ENCODE measurements at places on chromosomes 2 and 18.

DNA sequence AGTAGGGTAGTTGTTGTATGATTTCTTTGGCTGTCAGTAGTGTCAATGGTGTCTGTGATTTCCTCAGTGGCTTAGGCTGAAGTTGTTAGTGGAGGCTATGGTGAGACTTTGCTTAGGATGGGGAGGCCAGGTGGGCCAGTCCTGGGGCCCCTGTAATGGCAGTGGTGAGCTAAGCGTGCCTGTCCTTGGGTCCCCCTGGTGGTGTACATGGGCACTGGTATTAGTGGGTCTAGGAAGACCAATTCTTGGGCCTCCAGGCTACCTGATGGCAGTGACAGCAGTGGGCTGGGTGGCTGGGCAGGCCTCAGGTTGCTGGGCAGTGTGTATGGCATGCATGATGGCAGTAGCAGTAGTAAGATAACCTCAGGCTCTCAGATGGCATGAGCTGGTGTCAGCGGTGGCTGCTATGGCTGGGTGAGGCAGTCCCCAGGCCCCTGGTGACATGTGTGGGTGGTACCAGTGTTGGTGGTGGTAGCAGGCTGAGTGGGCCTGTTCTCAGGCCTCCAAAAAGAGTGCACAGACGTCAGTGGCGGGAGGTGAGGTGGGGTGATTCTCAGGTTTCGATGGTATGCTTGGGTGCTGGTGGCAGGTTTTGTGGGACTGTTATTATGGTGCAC, 103.2 kb downstream of the KLHL14 start:
- DNase-seq, result no peak

GRCh38 chr2:44051593-44052347, 56.0 kb upstream of the LRPPRC start:
- DNase-seq, result no peak

- DNase-seq, result no peak
Observed at GRCh38 chr2:85994421-85994777, 105.6 kb upstream of the ST3GAL5 start.

GRCh38 chr2:208669394-208669793, 262.8 kb downstream of the PTH2R start:
- DNase-seq, result no peak

DNA sequence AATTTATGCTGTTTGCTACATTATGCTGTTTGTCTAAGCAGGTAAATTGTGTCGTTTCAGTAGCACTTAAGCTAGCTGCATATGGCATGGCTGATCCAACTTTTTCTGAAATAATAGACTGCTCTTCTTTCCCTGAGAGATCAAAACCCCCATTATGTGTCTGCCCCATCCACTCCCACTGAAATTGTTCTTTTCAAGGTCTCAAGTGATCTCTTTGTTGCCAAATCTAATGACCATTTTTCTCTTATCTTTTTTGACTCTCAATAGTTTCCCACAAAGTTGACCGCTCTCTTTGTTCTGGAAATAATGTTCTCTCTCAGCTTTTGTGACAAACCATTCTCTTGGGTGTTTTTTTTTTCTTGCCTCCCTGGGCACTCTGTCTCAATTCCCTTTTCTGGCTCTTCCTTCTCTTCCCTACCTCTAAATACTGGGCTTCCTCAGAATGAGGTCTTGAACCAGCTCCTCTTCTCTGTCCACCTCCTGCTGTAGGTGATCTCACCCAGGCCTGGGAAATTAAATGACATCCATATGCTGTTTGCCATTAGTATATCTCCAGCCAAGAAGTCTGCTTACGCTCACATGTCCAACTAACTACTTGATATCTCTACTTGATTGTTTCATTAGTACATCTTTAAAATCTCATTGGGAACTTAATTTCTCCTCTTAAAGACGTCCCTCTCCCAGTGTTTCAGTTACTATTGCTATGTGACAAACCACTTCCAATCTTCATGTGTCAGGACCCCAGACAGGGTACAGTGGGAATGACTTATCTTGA, 107.3 kb upstream of the TLK1 start:
- DNase-seq, result no peak

DNA sequence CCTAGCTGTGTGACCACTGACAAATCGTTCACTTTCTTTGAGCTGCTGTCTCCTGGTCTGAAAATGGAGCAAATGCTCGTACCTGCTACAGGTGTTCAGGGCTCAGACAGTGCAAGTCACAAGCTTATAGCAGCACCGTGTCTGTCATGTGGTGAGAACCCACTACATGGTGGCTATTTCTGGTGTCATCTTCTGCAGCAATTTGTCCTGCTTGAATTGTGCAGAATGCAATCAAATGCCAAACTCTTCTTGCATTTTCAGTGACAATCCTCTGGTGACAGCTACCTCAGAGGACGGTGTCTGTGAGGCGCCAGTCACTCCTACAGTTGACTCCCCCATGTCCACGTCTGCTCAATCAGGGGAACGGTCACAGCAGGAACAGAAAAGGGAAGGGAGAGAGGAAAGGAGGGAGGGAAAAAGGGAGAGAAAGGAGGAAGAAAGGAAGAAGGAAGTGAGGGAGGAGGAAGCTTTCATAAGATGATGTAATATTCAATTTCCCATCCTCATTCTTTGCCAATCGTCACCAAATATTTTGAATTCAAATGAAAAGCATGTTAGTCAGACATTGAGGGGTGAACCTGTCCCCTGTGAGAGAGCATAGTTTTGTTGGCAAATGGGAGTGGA, 122.2 kb downstream of the BCL2 start:
- DNase-seq, result no peak

DNA sequence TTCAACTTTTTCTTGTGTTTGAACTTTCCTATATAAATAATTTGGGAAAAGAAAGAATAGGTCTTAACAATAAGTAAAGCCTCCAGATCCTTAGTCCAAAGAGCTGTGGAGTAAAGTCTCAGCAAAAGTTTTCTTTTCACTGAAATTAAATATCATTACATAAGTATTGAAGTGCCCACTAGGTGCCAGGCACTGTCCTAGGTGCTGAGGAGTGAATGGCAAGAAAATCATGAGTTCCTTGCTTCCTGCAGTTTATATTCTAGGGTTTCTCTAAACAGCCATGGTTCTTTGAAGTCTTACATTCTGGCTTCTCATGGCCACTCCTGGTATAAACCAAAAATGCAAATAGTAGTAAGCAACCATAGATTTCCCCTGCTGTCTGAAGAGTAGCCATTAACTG, 59.7 kb downstream of the SPP2 start:
- no peak for DNase-seq

- DNase-seq, result peak; percentile 89
Observed at GRCh38 chr2:174778085-174778981, 14.1 kb upstream of the CHRNA1 start.

GRCh38 chr2:235779444-235779896, 285.6 kb downstream of the AGAP1 start:
- peak; percentile 77 for DNase-seq

DNA sequence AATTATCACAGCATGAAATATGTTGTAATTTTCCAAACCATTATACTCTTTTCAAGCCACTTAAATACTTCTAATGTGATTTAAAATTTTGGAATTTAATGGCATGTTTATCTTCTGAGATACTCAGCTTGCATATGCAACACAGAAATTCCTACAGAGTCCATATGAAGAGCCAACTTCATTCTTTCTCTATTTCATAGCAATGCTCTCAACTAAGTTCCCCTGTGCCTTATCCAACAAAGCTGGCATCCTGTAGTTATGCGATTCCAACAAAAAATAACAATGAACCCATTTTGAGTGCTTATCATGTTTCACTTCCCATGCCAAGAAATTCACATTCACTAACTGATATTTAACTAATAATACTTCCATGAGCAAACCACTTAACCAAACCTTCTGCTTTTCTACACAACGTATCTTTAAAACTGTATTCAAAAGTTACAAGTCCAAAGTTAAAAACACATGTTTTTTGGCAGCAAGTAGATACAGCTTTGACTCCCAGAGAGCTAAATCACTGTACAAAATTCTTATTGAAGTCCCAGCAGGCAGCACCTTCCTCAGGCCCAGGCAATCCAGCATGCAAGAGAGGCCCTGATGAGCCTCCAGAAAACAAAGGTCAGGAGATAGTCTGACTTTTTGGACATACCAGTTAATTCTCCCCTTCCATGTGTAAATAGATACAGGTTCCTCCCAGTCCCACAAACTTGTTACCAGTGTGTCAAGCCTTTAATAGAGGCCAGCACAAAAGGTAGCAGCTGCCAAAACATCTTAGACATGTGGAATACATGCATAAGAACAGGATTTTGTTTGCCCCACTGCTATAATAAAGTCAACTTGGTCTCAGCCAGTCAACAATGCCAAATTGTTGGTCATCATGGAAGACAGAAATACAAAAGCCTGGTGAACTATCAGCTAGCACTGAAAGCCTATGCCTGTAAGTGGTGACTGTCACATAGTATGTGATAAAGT, 113.1 kb upstream of the WDR75 start:
- DNase-seq, result no peak

DNA sequence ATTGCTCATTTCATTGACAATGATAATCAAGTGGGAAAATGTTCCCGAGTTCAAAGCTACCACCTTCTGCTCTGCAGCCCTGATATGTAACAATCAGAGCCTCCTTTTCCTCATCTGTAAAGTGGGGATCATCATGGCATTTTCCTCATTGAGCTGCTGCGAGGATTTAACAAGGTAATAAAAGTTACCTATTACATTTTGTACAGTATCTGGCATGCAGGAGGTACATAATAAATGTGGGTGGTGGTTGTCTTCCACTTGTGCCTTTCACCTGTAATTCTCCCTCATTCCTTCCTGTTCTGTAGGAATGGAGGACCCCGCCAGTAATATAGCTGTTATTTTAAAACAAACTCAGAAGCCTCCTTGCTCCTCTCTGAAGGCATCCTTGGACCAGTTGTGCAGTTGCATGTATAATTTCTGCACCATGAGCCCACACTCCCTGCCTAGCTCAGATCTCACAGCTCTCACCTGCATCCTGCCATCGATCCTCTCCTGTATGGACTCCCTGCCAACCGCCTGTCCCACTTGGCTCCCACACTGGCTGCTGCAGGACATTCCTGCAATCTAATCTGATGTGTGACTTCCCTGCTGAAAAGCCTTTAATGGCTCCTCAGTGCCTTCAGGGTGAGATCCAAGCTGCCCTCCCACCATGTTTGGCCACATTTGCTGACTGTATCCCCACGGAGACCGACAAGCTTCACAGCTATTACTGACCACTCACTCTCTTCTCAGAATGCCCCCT, 350.4 kb downstream of the EN1 start:
- DNase-seq, result no peak

DNA sequence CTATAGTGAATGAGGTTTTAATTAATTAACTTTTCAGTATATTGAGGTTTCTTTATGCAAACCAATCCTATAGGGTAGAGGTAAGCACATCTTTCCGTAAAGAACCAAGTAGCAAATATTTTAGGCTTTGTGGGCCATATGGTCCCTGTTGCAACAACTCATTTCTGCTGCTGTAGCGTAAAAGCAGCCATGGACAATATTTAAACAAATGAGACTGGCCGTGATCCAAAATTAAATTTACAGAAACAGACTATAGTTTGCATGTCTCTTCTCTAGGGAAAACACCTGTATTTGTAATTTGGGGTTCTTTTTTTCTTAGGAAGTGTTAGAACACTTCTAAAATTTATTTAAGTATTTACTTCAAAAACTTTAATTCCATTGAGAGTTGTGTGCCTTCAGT, 104.3 kb downstream of the KYNU start:
- DNase-seq, result no peak

GRCh38 chr18:78926243-78926615, 53.4 kb upstream of the SALL3 start:
- DNase-seq, result no peak

GRCh38 chr2:34604164-34604563, 1005.1 kb upstream of the FAM98A start:
- no peak for DNase-seq

DNA sequence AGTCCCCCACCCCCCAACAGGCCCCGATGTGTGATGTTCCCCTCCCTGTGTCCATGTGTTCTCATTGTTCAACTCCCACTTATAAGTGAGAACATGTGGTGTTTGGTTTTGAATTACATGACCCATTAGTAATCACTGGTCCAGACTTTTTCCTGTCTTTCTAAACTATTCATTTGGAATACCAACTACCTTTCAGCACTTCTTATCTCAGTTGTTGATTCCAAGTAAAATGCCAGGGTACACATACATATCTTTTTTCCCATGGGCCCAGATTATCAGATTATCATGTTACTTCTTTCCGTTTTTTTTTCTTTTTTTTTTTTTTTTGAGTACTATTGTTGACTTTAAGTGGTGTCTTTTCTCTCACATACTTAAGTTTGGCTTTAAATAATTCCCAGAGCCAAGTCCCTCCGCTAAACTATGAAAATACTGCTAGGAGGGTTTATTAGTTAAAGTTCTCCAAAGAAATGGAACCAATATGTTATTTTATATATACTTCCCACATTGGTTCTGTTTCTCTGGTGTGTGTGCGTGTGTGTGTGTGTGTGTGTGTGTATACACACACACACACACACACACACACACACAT, 389.3 kb downstream of the IRS1 start:
- no peak for DNase-seq

DNA sequence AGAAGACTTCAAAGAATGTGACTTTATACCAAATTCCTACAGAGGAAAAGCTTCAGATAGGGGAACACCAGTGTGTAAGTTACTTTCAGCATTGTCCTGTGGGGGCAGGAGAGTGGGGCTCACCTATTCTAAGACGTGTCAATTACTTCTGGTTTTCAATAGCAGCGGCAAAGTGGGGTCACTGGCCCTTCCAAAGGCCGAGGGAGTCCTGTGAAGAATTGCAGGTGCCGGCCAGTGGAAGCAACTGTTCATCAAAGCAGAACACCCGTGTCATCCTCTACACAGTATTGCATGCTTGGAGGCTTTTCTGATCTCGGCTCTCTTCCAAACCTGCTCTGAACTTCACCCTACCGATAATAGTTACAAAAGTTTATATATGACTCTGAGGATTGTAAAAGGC, 1176.5 kb upstream of the TMEFF2 start:
- DNase-seq, result no peak

DNA sequence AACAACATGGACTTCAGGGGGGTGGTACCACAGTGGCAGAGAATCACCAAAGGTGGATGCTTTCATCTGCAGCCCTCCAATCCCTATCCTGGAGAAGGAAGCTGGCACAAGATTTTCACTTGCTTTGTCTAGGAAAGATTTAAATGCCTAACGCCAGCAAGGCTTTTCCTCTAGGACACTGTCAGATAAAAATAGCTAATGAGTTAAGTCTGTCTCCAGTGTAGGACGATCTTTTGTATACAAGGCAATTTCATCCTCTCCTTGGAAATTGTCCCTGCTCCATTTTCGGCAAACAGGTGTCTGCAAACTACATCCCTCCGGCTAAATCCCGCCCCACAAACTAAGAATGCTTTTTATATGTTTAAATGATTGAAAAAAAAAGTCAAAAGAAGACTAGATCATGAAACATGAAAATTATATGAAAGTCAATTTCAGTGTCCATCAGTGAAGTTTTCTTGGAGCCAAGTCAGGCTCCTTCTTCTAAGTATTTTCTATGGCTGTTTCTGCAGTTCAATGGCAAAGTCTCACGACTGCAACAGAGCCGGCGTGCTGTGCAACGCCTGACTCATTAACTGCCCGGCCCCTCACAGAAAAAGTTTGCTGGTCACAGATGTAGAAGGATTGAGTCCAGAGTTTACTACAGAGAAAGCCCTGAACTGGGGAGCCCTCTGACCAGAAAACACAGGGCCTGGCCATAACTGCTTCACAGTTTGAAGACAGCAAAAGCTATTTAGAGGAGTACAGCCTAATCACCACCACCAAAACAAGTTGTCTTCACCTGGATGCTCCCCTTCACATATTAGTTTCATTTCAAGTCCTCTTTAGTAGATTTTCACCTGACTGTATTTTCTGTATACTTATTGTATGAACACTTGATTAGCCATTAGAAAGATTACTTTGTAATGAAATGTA, 52.3 kb downstream of the PIEZO2 start:
- peak; percentile 22 for DNase-seq

GRCh38 chr2:188478724-188479123, 187.1 kb downstream of the GULP1 start:
- DNase-seq, result no peak
